ENCODE measurements at places on chromosomes 2 and 18. TPM values are rescaled to one million over a fixed set of nuclear protein-coding genes. Genes with fewer than 3 reads are reported as not detected.

GRCh38 chr18:11480692-11481091 lies 128.7 kb upstream of the SLC35G4 start:
- no peak for DNase-seq

GRCh38 chr18:13536578-13536977 lies 189.8 kb downstream of the FAM210A start:
- no peak for DNase-seq

GRCh38 chr2:223148516-223148915 lies 96.5 kb downstream of the KCNE4 start:
- DNase-seq = no peak

GRCh38 chr2:9975805-9976447 lies 24.4 kb downstream of the GRHL1 start:
- DNase-seq = no peak

GRCh38 chr18:45749918-45750689 lies 26.1 kb downstream of the SLC14A1 start:
- DNase-seq = no peak

- DNase-seq = no peak
Measured at GRCh38 chr2:23213196-23213595, 171.8 kb upstream of the KLHL29 start.

DNA sequence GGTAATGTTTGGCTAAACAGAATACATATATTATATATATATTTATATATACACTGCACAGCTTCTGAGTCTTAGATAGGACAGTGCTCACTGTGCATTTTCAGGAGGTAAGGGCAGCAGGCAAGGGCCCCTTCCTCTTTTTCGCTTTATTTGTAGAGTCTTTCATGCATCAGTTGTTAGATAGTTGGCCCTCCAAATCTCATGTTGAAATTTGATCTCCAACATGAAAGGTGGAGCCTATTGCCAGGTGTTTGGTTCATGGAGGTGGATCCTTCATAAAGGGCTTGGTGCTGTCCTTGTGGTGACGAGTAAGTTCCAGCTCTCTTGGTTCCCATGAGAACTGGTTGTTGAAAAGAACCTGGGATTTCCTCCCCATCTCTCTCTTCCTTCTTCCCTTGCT lies 48.1 kb downstream of the TSN start:
- no peak for DNase-seq

Gene NEUROD1
- total RNA-seq = not detected

Gene RAB10
- total RNA-seq = 167 TPM

GRCh38 chr2:228864131-228864530 lies 407.0 kb downstream of the PID1 start:
- no peak for DNase-seq

Gene R3HDM1
- total RNA-seq = 49.7 TPM

Gene BUB1
- 46.9 TPM for total RNA-seq

Gene WDSUB1
- total RNA-seq = 4.6 TPM

Gene ABCG8
- total RNA-seq = not detected

DNA sequence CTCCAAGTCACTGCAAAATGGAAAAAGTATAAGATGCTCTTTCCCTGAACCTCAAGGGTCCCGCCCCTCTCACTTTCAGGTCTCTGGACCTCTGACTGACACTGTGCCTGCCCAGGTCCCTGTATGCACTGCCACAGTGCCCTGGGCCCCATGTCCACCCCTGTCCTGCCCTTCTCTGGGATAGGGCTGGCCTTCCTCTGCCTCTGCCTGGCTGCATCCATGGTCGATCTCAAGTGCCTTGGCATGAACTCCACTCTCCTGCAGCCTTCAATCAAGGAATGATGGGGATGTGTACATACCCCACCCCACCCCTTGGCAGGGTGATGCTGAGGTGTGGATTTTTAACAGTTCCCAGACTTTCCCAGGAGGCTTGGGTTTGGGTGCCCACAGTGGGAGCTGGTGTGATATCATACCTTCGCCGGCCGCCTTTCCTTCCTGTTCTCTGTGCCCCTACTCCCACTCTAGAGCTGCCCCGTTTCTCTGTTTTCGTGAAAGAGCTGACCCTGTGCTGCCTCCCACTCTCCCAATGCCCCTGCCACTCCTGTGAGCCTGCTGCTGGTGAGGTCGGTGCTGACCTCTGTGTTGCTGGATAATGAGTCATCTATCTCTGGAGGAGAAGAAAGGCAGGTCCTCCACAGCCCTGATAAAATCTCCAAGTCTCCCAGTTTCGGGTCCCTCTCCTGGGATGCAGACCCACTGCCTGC lies 18.9 kb downstream of the PTPN18 start:
- no peak for DNase-seq

GRCh38 chr2:81355436-81355835 lies 1050.9 kb upstream of the LRRTM1 start:
- DNase-seq = no peak

- no peak for DNase-seq
Measured at GRCh38 chr2:207274530-207275189, 108.9 kb upstream of the KLF7 start.

DNA sequence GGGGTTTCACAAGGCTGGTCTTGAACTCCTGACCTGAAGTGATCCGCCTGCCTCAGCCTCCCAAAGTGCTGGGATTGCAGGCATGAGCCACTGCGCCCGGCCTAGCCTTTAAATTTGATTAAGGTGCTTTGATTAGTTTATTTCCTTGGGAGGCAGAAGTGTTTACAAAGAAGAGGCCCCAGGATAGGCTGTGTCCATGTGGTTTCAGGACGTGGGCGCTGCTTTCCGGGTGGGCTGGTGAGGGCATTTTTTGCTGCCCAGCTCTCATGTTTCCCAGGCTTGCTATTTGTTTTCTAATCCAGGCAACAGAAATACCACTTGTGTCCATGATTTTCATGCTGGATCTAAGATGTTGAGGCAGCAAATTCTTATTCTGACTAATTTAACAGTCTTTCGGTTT lies 124.2 kb downstream of the SH3RF3 start:
- DNase-seq = no peak

GRCh38 chr2:2805263-2805662 lies 474.2 kb upstream of the MYT1L start:
- DNase-seq = no peak

- DNase-seq = no peak
Measured at GRCh38 chr18:65761636-65762295, 11.0 kb downstream of the CDH7 start.

Gene ZCCHC2
- total RNA-seq = 37.9 TPM

GRCh38 chr2:104857262-104858005 lies 3.5 kb downstream of the POU3F3 start:
- no peak for DNase-seq

Gene IL1RL2
- total RNA-seq = 0.13 TPM

DNA sequence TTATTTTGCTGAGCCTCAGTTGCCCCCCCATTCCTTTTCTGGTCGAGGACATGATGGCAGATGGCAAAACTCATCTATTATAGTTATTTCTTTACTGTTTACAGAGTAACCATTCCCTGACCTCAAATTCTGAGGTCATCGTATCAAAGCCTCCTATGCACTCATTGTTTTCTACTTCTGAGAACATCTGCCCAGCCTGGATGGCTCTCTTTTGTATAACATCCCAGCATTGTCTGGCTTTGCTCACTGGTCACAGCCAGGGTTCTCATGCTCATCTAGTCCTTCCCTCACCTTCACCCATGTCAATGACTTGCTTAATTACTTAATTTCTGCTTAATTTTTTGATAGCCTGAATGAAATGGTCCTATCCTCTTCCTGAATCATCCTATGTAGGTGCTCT lies 472.1 kb downstream of the PARD3B start:
- DNase-seq = no peak

GRCh38 chr18:63149302-63149587 lies 170.3 kb downstream of the BCL2 start:
- DNase-seq = no peak

Gene RGPD4
- total RNA-seq = 0.64 TPM

DNA sequence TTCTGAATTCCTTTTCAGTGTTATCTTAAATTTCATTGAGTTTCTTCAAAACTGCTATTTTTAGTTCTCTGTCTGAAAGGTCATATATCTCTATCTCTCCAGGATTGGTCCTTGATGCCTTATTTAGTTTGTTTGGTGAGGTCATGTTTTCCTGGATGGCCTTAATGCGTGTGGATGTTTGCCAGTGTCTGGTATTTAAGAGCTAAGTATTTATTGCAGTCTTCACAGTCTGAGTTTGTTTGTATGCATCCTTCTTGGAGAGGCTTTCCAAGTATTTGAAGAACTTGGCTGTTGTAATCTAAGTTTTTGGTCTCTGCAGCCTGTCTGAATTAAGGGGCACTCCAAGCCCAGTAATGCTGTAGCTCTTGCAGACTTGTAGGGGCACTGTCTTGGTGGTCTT lies 249.3 kb downstream of the ZNF385B start:
- DNase-seq = no peak

DNA sequence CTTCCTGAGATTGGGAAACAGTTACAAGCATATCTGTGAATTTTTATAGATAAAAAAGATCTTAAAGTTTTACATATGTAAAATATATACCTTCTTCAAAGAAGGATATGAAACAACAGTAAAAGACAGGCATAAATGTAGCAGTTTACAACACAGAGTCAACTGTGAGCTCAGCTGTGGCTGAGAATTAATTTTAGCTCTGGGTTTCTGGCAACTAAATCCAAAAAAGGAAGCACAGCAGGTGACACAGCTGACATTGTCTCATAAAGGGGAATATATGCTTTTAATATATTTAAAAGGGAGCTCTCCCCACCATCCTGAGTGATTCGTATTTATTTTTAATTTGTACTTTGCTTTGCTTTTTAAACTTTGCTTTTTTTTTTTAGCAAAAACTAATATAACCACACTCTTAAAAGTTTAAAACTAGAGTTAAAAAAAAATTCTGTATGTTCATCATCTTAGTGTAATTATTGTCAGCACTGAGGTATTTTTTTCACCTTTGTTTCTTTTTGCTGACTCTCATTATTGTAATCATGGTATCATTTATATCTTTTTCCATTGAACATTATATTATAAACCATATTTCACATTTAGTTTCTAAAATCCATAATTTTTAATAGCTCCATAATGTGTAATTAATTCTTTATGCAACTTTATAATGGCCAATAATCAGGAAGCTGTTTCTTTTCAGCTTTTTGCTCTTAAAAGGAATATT lies 6.7 kb downstream of the TUBB6 start:
- no peak for DNase-seq
